Glutamatergic neuron (in vitro differentiated cells): ENCODE measurements at places on chromosomes 4 and X.
A peak's percentile ranks its signal among the peaks of the same experiment; 100 is the strongest.

DNA sequence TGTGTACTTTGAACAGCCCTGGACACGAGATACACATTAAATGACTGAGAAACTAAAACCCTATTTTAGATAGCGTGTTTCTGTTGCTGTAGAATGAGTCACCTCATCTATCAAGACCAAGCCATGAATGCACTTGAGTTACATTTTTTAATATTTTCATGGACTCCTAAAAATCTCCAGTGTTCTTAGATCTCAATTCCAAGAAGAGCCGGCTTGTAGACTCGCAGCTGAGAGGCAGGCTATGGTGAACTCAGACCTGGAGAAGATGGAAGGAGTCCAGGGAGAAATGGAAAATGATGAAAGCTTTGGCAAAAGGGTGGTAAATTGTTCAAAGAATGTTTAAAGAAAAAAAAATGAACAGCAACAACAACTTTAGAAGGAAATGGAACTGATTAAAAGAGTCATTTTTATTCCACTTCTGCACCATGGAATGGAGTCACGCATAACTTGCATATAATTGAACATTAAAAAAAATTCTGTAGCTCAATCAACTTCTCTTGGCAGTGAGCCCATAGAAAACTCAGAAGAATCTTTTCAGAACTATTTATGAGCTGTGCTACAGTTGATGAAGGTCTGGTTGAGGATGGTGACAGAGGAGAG lies 129.8 kb downstream of the MXRA5 start:
- no peak for DNase-seq

DNA sequence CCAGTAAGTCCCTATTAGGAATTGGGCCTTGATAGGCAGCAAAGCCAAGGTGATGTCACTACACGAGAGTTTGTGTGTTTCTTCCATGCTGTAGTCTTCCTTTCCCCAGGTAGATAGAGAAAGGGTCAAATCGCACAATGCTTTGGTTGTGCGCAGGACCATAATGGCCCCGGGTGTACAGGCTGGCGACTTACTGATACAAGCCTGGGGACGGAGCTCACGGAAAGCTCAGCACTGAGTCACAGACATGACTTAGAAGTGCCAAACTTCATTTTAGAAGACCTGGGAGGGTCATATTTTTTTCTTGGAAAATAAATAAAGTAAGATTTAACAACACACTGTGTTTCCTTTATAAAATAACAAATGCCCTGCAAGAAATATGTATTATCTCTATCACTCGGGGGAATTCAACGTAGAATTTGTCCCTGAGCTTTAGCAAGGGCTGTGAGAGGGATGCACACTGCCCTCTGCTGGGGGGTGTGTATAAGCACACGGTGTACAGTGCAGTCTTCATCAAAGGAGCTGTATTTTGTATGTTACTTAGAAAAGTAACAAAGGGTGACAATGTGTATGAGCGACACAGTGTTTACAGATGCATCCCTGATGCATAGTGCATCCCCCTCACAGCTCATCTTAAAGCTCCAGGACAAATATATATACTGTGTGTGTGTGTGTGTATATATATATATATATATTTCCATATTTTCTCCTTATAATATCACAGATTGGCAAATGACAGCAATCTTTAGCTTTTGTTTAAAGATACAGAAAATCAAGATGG lies 254.5 kb upstream of the VEGFC start:
- DNase-seq, result peak; percentile 82

- no peak for DNase-seq
These were observed 21.1 kb upstream of the WDR17 start for GRCh38 chr4:176044589-176044951.

GRCh38 chrX:11109968-11110367 lies 1.2 kb upstream of the HCCS start:
- no peak for DNase-seq

DNA sequence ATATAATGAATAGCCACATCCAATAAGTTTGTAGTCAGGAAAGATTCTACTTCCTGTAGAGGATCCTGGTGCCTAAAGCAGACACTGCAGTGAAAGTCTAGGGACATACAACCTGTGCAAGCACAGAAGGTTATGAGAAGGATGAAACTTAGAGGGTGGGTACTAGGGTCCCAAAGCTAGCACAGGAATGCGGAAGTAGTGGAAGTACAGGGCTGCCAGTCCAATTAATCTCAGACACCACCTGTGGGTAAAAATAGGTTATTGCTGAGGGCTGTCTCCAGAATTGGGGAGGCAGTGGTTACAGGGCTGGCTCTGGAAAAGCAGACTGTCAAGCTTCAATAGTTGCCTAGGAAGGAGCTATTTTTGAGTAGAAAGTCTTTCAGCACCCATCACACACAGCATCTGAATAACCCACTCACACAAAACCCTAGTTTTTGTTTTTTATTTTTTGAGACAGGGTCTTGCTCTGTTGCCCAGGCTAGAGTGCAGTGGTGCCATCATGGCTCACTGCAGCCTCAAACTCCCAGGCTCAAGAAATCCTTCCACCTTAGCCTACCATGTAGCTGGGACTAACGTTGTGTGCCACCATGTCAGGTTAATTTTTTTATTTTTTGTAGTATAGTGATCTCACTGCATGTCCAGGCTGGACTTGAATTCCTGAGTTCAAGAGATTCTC lies 50.8 kb upstream of the ELF2 start:
- no peak for DNase-seq

DNA sequence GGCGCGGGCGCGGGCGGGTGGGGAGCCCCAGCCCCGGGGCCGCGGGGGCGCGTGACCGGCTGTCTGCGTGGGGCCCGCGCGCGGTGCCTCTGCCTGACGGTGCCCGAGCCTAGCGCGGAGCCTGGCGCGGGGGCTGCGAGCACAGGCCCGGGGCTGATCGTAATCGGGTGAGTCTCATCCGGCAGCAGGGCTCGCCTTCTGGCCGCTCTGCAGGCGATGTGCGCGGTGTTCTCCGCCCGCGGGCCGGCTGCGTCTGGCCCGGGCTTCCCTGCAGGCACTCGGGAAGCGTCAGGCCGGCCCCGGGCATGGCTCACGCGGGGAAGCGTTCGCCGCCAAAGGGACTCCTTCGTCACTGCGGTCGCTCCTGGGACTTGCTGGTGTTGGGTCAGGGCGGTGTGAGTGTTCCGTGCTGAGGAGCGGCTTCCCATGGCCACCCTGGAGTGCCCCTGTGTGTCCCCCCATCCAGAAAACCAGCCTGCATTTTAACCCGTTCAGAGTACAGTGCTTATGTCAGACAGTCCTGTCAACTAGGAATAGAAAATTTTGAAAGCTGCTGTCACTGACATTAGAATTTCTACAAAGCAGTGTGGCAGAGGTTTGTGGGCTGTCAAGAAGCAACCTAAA lies 40.6 kb downstream of the FAM149A start:
- DNase-seq, result peak; percentile 76

- no peak for DNase-seq
These were observed 30.4 kb downstream of the KIT start for GRCh38 chr4:54687887-54688841.
